ENCODE measurements at places on chromosomes 11 and 22.

GRCh38 chr11:10862446-10862845 is 4.6 kb upstream of the ZBED5 start:
- DNase-seq = no peak

DNA sequence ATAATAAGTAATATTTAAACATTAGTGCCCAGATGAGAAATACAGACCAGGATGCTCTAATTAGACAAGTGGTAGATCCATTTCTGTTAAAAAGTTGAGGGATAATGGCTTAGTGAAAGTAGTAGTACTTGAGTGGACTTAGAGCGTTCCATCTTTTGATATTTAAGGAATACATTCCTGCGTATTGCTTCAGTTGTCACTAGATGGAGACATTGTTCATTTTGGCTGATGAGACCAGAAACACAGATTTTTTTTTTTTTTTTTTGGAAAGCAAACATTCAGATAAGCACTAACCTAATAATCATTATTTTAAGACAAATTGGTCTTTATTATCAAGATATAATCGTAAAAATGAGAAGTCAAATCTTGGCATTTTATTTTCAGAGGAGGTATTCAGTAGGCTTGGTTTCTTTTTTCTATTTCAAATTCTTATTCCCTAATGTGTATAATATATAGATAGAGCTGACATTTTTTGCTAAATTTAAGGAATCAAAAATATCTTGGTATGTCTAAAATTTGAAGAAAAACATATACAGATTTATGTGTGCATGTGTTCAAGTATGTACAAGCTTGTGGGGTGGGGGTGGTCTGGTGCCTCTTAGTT is 92.9 kb downstream of the DYNC2H1 start:
- peak; percentile 51 for DNase-seq

- no peak for DNase-seq
These were observed 824 bp downstream of the THAP7 start for GRCh38 chr22:21000987-21001600.

- no peak for DNase-seq
These were observed 7.3 kb downstream of the RELT start for GRCh38 chr11:73383249-73384124.

DNA sequence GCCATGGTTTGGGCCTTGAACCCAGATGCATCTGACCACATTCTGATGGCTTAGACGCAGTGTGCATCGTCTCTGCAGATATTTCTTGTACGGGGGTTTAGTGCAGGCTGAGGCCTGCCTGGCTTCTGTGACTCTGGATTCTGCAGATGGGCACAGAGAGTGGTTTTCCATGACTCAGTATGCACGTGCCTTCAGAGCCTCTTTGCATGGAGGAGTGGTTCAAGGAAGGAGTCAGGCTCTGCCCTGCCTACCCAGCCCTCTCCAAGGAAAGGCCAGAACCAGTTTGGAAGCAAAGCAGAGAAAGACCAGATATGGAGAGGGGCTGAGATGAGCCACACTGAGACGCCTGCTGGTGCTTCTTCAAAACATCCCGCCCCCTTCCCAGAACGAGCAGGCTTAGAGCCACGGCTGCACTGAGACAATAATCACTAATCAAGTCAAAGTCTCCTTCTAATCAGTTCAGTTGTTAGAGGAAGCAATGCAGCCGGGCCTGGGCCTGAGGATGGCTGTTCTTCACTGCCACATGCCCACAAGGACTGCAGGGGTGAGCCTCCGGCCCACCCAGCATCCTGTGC is 308.9 kb downstream of the NXPE2 start:
- no peak for DNase-seq

All from iris pigment epithelial cell (primary cell).